ENCODE measurements at places on chromosomes 3 and 15.

GRCh38 chr15:64037116-64037515 is 9.2 kb downstream of the DAPK2 start:
- DNase-seq = no peak

- peak; percentile 83 for DNase-seq
These were observed 815 bp upstream of the ZNF280D start for GRCh38 chr15:56734013-56734635.

DNA sequence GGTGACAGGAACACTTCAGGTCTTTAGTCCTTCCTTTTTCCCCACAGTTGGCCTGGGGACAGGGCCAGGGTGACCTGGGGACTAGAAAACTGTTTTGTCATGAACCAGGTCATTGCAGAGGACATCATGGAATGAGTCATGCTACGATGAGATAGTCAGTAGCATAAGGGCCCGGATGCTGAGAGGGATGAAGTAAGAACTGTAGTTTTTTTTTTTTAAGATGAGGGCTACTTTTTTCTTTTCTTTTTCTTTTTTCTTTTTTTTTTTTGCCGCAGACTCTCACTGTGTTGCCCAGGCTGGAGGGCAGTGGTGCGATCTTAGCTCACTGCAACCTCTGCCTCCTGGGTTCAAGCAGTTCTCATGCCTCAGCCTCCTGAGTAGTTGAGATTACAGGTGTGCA is 8.0 kb downstream of the MAP2K5 start:
- no peak for DNase-seq

DNA sequence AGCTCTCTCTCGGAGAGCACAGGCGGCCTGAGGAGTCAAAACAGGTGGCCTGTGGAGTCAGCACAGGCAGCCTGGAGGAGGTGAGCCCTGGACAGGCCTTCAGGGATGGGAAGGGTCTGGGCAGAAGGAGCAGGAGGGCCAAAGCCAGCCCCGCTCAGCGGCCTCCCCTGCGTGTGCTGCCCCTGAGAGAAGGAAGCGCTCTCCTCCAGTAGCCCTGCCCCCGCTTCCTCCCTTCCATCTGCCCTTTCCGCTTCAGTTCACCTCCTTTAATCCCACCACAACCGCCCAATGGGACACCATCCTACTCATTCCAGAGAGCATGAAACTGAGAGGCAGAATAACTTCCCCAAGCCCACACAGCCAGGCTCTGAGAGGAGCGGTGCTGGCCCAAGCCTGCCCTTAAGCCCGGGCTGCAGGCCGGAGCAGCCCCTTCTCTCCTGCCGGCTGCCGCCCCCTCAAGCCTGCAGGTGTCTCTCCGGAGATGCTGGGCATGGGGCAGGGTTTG is 3.2 kb upstream of the NR2E3 start:
- DNase-seq = peak; percentile 62

DNA sequence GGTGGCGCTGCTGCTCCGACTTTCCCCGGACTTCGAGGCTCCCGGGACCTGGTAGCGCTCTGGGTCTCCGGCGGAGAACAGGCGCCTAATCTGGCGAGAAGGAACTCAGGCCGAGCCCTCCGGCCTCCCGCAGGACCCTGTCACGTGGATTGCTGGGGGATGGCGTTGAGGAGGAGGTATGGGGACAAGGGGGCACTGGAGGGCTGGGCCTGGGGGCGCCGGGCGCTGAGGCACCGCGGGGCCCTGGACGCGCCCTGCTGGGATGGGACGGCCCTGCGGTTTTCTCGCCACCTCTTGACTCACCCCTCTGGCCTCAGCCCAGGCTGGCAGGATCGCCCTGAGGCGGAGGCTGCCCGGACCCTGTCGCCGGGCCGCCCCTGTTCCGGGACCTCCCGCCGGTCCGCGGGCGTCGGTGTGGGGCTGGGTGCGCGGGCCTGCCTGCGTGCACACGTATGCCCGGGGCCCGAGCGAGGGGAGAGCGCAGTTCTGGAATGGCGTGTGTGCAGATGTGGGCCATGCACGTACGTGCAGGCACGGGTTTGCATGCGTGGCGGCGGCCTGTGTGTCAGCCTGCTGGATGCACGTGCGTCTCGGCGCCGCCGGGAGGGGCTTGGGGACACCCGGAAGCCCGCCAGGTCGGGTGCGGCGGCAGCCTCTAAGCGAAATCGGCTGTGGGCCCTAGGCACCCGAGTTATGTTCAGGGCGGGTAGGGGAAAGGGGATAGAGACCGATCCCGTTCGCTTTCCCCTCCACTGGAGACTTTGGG is 752 bp downstream of the C15orf39 start:
- DNase-seq = peak; percentile 81

DNA sequence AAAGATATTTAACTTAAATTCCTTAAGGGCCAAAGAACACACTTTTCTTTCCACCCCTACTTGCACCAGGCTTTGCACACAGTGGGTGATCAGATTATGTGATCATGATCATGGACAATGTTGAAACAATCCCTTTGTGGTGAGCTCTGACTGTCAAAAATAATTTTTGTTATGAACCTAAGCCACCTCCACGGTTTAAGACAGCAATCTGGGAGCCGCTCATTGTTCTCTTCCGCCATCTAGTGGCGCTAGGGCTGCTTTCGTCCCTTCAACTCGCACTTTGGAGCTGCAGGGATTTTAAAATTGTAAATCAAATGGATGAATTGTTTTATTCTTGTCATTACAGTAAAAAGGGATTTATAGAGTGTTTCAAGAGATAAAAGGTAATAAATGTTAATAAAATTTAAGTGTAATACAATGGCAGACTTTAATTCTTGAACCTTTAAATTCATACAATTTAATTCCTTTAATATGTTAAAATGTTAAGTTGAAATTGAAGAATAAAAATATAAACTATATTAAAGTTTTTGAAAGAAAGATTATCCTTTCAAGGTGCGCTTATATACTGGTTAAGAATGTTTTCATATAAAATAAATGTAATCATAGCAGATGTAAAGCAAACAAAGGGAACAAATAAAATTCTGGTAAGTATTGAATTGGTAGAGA is 45.3 kb upstream of the ARL6 start:
- peak; percentile 70 for DNase-seq

DNA sequence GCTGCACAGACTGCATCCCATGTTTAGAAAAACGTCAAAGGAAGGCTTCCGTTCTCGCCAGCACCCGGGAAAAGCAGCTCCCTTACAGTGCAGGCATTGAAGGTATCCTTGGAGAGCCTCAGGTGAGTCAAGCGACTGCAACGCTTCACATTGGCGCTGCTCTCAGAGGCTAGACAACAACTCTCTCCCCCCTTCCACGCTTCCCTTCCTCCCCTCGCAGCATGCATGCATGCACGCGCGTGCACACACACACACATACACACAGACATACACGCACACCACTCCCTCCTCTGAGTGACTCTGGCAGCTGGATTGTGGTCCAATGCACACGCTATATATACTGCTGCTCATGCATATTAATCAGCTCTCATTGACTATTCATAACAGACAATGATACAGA is 191.1 kb downstream of the PDZRN3 start:
- DNase-seq = peak; percentile 61

DNA sequence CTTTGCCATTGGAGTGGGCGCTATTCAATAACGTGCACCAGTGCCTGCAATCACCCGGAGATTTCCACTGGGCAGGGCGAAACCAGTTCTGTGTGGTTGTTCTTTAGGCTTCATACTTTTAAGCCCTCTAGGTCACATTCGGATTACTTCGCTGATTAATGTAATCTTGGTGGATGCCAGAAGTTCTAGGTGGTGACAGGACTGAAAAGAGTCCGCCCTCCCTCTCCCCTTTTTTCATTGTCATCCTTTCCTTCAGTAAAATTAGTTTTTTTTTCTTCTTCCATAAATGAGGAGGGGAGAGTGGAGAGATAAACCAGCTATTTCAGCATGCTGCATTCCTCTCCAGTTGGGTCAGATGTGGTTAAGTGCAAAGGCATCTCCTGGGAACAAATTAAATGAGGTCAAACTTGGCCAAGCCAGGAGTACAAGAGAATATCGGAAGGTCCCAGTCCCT is 2.3 kb upstream of the SLC2A2 start:
- DNase-seq = peak; percentile 71

DNA sequence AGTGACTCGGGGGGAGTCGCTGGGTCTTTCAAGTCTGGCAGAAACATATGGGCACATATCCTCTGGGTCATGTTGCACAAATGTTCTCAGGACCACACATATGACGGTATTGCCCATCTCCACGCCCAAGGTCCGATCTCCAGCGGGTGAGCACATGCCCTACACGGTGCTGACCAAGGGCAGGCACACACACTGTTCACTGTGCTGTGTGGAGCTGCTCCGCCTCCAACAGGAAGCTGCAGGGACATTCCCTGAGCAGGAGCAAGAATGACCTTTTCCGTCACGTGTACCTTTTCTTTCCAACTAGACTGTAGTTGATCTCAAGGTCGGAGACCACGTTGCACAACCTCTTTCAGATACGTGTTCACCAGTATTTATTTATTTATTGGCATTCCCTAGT is 41.7 kb upstream of the B3GNT5 start:
- DNase-seq = no peak

GRCh38 chr15:35088329-35088728 is 3.2 kb upstream of the NANOGP8 start:
- DNase-seq = no peak

Data from islet precursor cell (in vitro differentiated cells).